AG09319 (cell line): ENCODE measurements at places on chromosomes 12 and 14.

DNA sequence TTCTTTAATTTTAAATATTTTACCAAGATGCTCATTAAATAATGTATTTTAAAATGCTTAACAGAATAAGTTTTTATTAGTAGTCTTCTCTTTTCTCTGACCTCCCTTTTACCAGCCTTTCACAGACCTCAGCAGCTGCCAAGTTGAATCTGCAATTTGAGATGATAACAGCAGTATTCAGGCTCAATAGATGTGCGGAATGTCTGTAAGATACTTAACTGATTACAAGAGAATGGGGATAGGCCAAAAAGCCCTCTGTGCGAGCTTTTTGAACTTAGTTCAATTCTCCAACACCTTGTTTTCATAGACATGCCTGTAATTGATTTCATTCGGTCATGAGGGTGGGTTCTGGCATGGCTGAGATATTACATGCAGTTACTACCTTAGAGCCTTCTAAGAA lies 277.2 kb downstream of the TMTC2 start:
- DNase-seq = no peak

DNA sequence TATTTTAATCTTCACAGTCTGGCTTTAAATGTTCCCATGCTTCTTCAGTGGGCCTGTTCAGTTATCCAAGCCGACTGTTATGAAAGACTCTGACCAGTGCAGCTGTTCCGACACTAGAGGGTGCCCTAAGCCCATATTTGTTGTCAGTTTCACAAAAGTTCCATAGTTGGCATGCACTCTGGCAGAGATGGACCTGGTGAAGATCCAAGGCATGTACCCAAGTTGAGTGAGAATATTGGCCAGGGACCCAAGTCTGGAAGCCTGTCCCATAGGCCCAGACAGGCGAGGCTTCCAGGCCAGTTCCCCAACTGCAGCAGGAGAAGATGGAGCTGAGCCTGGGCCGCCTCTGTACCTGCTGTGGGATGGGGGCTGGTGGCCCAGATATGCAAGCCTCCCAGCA lies 27.4 kb upstream of the GUCY2C start:
- DNase-seq = peak; percentile 7

GRCh38 chr14:64119500-64119899 lies 174.7 kb downstream of the ESR2 start:
- DNase-seq = no peak

- DNase-seq = no peak
Measured at GRCh38 chr14:73953731-73954130, 3.6 kb downstream of the COQ6 start.

DNA sequence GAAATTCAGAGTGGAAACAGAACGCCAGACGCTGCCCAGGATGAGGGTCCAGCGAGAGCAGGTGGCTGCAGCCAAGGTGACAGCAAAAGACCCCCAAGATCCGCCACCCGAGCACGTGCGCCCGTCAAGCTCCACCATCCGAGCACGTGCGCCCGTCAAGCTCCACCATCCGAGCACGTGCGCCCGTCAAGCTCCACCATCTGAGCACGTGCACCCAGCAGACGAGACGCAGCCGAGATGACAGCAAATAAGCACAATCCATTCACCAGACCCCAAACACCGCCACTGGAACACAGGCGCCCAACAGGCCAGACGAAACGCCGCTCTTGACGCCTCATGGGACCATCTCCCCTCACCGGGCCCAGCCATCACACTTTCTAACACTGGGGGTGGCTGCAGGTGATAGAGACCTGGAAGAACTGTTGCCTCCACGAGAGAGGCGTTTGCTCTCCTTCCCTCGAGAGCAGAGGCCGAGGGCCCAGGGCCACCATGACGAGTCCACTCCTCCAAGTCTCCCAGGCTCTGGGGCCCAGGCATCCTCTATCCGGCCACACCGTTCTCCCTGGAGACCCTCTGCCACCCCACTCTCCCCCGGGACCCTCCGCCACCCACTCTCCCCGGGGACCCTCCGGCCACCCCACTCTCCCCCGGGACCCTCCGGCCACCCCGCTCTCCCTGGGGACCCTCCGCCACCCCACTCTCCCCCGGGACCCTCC lies 62.1 kb upstream of the GALNT9 start:
- no peak for DNase-seq

DNA sequence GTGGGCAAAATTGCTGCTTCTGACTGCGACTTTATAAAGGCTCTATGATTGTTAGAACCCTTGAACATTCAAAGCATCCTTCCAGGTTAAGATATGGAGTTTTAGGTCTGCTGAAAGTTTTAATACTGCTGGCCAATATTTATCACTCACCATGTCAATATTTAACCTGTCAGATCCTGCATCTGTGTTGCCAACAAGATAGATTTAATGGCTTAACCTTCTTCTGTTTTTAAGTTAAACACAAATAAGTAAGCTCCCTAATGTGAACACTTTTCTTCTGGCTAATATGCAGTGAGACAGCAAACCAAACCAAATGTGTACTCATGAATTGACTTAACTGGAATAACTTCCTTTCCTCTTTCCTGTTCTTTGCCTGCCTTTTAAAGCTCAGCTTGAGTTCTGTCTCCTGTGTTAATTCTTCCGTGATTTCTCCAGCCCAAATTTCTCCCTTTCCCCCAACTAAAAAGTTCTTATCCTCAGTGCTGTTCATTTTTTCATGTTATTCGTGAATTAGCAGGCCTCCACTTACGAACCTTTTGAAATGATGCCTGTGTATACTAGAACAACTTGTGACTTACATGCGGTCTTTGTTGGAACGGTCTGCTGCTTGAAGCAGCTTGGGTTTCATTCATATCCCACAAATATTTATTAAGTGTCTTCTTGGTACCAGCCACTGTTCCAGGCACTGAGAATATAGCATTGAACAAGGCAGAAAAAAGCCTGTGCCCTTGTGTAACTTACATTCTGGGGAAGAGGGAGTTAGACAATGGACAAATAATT lies 9.1 kb downstream of the FBXW8 start:
- no peak for DNase-seq

- DNase-seq = peak; percentile 53
Measured at GRCh38 chr14:68756000-68756481, 36.8 kb downstream of the ZFP36L1 start.

DNA sequence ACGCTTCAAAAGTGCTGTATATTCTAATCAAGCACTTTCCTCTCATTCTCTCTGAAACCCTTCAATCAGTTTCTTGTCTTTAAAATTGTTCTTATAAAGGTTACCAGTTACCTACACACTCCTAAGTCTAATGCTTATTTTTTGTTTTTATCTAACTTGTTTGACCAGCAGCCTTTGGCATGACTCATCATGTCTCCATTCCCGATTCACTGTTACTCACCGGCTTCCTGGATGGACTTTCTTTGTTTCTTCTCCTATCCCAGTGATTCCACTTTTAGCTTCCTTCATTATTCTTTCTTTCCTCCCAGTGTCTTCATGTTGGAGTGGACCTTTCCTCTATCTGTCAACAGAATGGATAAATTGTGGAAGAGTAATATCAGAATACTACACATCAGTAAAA lies 368.6 kb upstream of the CCDC196 start:
- no peak for DNase-seq

DNA sequence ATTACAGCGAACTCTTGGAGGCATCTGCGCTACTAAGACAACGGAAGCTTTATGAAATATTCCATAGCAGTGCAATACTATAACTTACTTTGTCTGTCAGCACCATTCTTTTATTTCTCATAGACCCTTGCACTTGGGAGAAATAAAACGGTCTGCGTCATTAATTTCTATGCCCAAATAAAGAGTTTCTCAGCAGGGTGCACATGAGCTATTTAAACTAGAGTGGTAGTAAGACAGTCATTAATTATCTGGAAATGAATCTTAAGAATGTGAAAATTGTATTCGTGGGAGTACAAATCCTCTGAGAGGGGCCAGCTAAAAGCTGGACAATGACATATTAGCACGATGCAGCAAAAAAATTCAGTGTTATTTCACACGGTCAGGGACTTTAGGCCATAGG lies 903.4 kb upstream of the FOXG1 start:
- DNase-seq = no peak

GRCh38 chr14:83470466-83470865 lies 1936.8 kb upstream of the SEL1L start:
- DNase-seq = no peak

- DNase-seq = no peak
Measured at GRCh38 chr12:132560614-132561426, 49.6 kb downstream of the LRCOL1 start.

DNA sequence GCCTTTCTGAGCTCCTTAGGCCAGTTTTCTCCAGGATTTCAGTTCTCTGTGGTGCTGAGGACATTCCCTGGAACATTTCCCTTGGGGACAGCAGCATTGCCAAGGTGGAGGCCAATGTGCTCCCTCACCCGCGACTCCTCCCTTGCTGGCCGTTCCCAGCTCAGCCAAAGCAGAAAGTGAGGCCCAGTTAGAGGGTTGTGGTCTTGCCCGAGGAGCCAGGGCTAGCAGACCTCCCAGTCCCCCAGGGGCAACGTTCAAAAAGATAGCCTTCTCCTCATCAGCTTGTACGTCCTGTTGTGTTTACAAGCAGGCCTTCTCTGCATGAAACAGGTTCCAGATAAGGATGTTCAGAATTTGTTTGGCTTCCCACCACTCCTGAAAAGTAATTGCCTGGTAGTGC lies 78.4 kb downstream of the SSPN start:
- no peak for DNase-seq

GRCh38 chr12:123608182-123608581 lies 6.3 kb downstream of the DDX55 start:
- DNase-seq = no peak

DNA sequence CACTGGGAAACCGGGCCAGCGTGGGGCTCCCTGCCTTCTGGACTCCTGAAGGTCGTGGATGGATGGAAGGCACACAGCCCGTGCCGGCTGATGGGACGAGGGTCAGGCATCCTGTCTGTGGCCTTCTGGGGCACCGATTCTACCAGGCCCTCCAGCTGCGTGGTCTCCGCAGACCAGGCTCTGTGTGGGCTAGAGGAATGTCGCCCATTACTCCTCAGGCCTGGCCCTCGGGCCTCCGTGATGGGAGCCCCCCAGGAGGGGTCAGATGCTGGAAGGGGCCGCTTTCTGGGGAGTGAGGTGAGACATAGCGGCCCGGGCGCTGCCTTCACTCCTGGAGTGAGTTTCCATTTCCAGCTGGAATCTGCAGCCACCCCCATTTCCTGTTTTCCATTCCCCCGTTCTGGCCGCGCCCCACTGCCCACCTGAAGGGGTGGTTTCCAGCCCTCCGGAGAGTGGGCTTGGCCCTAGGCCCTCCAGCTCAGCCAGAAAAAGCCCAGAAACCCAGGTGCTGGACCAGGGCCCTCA lies 26.9 kb downstream of the HIP1R start:
- no peak for DNase-seq

- DNase-seq = no peak
Measured at GRCh38 chr14:68343534-68344118, 449.2 kb downstream of the ZFP36L1 start.

DNA sequence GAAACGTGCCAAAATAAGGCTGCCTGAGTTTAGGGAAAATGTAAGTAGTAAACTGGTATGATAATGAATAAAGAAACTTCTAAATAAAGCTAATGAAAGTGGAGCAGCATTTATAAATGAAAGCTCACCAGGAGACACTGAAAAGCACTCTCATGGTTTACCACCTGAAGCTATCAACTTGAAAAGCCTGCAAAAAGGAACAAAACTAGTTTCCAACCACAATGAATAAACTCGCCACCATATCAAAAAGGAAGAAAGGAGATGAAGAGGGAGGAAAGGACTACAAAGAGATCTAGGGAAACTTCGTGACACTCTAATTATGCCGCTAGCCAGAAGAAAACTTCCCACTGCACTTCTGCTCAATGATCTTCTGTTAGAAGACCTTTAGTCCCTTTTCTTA lies 66.7 kb downstream of the MED13L start:
- DNase-seq = no peak

GRCh38 chr14:68607867-68608573 lies 184.8 kb downstream of the ZFP36L1 start:
- DNase-seq = no peak

DNA sequence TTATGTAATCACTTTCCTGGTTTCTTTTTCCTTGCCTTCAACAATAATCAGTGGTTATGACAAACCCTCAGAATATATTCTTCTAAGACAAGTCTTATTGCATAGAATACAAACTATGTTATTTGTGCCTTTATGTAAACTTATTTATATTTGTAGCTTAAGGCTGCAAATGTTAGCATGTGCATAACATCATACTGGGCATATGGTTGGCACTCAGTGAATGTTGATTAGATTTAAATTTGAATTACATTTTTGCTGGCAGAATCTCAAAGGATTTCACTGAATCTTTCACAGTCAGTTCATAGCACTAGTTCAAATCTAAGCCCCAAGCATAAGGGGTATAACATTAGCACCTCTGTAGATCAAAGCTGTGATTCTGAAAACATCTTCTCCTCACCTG lies 113.2 kb upstream of the AEBP2 start:
- no peak for DNase-seq

- no peak for DNase-seq
Measured at GRCh38 chr12:16581416-16581815, 24.5 kb downstream of the LMO3 start.

DNA sequence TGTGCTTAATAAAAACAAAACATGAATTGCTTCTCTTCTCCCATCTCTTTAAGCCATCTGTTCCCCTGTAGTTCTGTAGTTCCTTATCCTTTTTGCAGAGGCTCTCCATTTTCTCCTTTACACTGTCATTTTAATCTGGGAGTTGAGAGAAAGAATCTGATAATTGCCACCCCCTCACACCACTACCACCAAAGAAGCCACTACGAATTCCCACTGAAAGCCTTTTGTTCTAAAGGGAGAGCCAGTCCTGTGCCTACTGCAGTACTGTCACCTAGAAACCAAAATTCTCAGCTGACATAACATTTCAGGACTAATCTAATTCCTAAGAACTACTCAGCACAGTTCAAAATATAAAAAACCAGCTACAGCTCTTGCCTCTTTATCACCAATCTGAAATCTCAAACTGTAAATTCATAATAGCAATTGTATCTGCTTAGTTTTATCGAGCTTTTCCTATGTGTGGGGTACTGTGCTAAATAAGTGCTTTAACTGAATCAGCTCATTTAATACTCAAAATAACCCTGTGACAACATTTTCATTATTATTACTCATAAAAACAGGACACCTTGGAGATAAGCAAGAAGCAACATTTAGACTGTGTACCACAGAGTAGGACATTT lies 72.4 kb downstream of the SPPL3 start:
- no peak for DNase-seq
